SK-N-MC (cell line): ENCODE measurements at places on chromosomes 6 and 20.

DNA sequence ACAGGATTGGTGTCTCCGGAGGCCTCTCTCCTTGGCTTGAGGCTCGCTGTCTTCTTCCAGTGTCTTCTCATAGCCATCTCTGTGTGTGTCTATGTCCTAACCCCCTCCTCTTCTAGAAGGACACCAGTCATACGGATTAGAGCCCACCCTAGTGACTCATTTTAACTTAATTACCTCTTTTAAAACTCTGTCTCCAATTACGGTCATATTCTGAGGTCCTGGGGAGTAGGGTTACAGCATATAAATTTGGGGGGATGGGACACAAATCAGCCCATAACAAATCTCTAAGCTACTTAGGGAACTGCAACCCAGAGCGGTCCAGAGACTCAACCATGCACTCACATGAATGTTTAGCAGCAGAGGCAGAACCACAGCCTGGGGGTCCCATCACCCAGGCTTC is 56.1 kb upstream of the SASH1 start:
- no peak for DNase-seq

DNA sequence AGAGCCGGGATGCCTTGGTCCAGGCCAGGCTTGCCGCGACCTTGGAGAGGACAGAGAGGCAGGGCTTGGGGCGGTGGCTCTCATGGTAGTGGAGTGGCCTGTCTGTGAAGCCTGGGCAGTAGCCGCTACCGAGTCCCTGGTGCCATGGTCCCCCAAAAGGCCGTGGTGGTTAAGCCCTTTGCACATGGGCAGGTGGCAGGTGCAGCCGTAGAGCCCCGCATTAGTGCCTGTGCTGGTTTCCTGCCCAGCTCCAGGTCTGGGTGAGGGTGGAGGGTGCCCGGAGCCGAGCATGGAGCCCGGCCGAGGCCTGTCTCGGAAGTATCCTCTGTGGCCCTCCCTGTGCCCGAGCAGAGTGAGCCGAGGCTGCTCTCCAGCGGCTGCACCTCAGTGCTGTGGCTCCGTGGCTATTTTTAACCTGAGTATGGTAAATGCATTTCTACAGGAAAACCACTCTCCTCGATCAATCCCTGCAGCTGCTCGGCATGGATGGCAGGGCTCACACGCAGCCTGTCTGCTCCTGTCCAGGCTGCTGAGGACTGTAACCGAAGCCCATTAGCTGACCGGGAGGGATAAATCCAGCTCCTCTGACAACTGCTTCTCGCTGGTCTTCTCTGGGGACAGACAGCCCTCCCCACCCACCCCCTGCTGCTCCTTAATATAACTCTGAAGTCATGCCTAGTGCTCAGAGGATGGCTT is 36.3 kb upstream of the GATA5 start:
- no peak for DNase-seq

DNA sequence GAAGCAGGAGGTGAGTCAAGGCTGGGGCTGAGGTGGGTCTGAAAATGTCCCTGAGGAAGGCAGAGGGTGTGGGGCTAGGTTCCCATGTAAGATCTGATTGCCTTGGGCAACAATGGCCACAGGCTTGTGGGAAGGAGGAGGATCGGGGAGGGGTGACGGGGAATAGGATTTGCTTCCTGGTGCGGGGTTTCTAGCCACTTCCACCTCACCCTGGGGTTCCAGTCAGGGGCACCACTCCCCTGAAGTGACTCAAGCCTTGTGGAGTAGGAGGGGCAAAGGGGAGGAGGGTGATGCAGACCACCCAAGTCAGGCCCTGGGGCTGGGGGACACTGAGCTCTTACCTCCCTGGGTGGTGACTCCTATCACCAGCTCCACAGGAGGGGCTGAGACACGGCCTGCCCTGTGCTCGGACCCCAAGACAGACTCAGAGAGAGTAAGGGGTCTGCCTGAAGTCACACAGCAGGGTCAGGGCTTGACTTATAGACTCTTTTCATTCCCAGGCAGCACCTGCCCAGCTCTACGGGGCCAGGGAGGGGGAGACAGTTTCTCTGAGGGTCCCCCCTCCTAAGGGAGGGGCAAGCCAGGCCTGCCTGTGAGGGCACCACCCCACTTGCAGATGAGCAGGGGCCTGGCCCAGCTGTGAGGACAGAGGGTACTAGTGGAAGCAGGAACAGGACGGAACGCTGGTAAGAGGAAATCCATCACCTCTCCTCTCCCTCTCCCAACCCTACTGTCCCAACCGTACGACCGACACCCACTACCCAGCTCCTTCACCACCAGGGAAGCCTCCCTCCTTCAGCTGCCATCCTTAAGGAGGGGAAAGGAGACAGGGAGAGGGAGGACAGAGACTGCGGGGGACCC is 12.4 kb upstream of the SPDEF start:
- DNase-seq, result no peak

GRCh38 chr6:26187981-26188635 is 100.9 kb downstream of the HFE start:
- DNase-seq, result no peak

DNA sequence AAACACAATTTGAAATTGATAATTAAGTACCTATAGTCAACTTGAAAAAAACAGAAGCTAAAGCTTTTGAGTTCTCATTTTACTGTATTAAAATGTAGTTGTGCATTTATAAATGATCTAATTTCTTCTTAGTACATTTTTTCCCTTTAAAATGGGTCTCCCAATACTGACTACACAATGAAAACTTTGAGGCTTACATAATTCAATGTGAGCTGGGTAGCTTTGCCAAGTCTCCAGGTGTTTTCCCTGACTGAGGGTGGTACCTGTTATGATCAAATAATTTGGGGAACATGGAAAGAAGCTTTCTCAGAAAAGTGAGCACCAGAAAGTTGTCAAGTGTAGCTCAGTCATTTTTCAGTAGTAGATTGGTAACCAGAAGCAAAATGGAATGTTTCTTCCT is 74.3 kb downstream of the ARMC2 start:
- no peak for DNase-seq

- no peak for DNase-seq
Measured at GRCh38 chr6:29631209-29631810, 1.7 kb downstream of the GABBR1 start.

DNA sequence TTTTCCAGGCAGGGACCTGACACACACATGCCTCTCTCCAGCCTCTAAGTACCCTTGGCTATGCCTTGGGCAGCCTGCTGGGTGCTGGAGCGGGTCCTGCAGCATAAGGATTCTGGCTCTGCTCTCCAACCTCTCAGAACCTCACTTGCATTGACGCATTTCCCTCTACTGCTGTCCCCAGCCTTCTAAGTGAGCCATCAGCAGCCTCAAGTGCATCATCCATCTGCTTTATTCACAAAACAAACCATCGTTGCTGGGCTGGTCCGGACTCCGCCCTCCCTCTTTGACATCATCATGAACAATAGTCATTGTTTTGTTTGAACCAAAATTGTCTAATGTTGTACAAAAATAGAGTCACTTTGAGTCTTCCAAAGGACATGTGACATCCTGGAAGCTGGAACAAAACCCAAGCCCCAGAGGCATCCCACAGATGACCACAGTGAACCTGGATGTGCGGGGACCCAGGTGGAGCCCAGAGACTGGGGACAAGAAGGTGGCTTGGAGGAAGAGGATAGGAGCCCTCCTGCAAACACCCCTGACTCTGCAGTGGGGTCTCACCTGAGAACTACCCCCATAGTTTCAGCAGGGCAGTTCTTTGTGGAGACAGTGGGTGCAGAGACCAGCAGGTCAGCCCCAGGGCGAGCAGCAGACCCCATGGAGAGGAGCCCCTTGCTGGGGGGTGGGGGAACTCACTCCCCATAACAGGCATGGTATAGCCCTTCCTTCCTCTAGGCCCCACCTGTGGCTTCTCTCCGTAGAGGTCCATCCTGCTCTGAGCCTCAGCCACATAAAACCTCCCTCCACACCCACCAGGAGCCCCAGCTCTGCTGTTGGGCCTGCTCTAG is 230.1 kb downstream of the SYNDIG1 start:
- DNase-seq, result no peak

- DNase-seq, result no peak
Measured at GRCh38 chr6:12178521-12178920, 111.6 kb upstream of the EDN1 start.

DNA sequence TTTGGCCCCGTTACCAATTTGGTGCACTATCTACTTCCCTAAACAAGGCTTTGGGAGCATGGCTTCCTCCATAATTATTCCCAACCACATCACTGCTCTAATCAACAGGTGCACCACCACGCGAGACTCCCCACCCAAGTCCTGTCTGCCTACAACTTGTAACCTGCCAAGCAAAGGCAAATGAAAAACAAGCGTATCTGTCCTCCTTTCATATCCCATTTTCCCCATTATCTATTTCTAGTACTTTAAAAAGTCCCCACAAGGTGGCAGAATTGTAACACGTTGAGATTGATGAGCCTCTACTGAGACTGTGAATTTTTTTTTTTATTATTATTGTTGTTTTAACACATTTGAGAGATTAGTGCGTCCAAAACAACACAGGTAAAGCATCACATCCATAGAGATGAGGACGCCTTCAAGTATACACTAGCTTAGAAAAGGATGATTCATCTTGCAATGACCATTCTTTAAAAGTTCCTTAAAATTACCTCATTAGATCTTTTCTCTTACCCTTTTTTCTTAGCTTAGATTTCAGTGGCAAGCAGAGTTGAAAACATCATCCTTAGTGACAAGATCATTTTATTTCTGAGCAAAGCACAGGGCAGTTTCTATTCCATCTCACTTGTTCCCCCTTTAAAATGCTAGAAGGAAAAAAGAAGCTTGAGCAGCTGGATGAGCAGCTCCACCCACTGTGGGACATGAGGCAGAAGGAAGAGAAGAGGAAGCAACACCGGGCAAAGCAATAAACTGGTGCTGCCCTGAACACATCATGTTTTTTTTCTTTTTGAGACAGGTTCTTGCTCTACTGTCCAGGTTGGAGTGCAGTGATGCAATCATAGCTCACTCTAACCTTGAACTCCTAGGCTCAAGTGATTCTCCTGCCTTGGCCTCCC is 210.8 kb downstream of the ARHGAP18 start:
- DNase-seq, result peak; percentile 77

DNA sequence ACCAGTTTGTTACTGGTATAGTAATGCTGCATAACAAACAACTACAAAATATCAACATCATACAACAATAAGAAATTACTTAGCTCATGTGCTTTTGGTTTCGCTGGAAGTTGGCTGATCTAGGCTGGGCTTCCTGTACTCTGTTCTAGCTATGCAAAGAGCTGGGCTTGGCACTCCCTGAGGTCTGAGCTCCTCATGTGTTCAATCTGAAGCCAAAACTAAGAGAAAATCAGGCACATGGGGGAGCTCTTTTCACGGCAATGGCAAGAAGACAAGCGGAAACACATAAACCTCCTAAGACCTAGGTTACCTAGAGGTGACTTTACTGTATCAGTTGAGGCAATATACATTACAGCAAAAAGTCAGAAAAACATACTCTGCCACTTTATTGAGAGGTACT is 574.2 kb downstream of the KHDRBS2 start:
- no peak for DNase-seq

GRCh38 chr6:56484669-56485068 is 158.0 kb downstream of the DST start:
- no peak for DNase-seq

DNA sequence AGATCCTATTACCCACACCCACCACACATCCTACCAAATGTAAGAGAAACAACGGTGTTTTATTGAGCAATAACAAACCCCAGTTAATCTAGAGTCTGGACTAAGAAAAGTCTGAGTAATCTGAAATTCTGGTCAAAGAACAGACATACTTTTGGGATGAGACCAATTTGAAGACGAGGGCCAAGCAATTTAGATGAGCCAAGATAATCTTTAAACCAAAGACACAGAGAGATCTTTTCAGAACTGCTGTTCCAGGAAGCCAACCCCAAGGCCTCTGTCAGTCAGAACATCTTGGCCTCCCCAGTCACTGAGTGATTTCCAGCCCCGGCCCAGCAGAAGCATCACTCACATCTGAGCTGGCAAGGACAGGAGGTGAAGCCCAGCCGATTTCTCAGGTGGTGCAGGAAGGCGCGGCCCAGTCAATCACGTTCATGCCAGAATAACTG is 118.5 kb upstream of the SYNDIG1 start:
- no peak for DNase-seq

DNA sequence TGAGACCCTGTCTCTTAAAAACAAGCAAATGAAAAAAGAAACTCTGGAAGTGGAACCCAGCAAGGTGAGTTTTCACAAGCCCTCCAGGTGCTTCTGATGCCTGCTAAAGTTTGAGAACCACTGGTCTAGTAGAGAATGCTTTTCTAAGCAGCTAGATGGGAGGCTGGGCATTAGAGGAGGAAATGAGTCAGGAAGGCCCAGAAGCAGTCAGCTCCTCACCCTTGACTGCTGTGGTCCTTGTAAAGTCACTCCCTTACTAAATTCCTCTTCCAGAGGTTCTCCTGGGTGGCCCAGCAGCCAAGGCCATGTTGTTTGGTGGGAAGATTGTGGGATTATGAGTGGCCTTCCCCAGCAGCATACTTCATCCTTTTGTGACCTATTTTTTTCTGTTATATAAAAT is 52.0 kb upstream of the FYN start:
- no peak for DNase-seq

DNA sequence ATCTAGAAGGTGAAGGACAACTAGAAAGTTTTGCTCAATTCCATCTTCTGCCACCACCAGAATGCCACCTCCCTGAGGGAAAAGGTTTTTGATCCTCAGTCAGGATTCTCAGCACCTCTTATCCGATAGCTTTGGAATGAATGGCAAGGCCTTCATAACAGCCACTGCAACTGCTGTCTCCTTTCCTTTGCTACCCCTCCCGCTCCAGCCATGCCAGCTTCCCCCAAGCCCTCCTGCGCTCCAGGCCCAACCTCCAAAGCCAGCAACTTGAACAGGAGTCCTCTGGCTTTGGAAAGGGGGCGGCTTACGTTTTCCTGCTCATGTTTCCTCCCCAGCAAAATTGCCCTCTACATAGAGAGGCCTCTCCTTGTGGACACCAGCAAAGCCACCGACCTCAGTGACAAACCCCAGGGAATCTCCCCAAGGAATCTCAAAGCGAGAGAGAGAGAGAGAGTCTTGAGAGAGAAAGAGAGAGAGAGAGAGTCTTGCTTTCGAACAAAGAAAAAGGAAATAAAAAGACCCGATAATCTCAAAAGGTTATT is 420 bp upstream of the BTN2A1 start:
- peak; percentile 22 for DNase-seq

DNA sequence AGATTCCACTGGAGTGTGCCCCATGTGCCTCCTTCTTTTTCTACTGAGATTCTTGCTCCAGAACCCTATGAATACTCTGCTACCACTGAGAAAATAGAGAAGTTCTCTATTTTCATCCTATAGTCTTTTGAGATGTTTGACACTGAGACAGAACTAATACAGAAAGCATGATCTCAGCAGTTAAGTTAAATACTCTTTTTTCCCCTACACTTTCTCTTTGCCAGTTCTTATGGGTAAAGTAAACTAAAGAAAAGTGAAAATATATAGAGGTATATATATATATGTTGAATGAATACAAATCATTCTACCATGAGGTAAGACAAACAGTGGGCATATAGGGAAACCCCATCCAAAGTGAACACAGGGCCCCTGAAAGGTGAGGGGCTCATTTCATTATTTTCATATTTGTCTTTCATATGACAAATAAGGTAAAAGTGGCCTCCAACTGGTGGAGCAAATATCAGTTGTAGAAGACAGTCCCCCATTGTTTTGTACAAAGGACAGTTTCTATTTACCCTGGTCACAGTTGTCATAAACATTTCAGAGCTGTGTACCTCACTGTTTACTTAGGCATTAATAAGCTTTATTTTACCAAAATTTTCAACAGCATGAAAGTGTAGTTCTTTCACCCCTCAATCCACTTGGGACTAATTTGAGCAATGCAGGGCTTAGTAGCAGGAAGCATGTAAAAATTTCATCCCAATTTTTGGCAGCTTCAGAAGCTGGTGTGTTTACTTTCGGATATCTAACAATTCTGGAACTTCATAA is 188.3 kb upstream of the MARCKS start:
- DNase-seq, result no peak

- DNase-seq, result no peak
Measured at GRCh38 chr6:6834356-6835222, 246.1 kb downstream of the LY86 start.
